ENCODE measurements at places on chromosomes 11 and 22.

- DNase-seq = no peak
Observed at GRCh38 chr11:124758355-124759265, 3.5 kb downstream of the ESAM start.

- DNase-seq = no peak
Observed at GRCh38 chr11:123434262-123434661, 4.2 kb downstream of the GRAMD1B start.

GRCh38 chr22:39936523-39937145, 23.6 kb upstream of the TMA7B start:
- DNase-seq = no peak

DNA sequence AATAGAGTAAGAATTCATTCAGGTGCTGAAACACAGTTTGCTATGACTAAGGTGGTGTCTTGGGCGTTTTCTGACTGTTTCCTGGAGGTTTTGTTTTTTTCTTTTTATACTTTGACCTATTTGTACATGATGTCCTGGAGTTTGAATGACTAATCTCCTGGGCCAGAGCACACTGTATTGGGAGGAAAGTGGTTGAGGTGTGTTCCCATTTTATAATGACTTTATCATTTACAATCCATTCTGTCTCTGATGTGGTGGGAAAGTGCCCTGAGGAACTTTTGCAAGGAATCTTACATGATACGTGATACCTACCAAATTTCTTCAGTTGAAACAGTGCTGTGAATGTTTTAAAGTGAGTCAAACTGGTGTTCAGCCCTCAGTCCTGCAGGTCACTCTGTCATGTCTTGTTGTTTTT, 80.8 kb downstream of the TNRC6B start:
- no peak for DNase-seq

DNA sequence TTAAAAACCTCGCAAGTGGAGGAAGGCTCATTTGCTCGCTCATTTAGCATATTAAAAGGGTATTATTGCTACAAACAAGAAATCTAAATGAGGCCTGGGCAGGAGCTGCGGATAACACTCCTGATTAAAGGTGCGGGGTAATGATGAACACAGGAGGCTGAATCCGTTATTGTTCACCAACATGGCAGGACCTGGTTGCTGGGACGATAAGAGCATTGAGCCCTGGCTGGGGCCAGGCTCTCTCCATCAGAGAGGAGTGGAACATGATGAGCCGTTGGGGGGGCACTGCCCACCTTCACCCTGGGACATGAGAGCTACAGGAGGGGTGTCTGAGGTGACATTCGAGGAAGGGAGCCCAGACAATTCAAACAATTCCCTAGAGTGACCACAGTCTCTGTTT, 211.7 kb downstream of the NXPE2 start:
- peak; percentile 20 for DNase-seq

DNA sequence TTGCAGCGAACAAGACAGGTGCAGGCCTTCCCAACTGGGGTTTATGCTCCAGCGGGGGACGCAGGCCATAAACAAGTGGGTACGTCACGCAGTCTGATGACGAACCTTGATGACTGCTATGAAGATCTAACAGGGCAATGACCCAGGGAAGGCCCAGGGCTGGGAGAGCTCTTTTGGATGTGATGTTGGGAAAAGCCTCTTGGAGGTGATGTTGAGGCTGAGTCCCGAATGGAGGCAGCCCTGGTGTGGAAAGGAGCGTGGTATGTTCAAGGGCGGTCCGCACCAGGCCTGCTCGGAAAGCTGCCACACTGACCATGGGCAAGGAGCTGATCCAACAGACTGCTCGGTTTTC, 5.8 kb downstream of the FADS2 start:
- DNase-seq = no peak

DNA sequence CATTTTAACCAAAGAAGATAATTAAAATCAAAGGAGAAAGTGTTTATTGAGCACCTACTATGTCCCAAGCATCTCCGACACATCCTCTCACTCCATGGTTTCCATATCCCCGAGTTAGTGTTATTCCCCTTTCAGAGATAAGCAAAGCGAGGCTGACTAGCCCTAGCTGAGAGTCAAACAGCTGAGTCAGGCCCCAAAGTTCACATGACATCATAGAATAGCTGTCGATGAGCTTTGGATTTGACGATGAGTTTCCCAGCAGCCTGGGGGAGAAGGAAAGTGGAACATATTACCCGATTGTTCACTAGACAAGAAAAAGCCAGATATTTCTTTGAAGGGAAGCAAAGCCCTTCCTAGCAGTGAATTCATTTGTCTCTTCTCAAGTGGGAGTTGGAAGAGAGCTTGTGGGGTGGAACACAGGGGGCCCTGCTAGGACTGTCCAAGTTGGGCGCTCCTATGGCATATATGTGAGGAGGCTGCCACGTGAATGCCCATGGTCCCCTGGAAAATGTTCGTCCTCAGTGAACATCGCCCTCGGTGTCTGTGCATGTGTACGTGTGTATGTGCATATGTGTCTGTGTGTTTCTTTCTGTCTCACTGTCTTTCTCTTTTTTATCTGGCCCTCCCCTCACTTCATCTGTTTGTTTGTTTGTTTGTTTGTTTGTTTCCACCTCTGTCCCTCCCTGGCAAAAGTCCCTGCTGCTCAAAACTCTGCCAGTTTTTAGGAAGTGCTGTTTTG, 493 bp upstream of the CYTH4 start:
- DNase-seq = no peak

GRCh38 chr11:122405547-122406341, 249.8 kb upstream of the UBASH3B start:
- DNase-seq = no peak

DNA sequence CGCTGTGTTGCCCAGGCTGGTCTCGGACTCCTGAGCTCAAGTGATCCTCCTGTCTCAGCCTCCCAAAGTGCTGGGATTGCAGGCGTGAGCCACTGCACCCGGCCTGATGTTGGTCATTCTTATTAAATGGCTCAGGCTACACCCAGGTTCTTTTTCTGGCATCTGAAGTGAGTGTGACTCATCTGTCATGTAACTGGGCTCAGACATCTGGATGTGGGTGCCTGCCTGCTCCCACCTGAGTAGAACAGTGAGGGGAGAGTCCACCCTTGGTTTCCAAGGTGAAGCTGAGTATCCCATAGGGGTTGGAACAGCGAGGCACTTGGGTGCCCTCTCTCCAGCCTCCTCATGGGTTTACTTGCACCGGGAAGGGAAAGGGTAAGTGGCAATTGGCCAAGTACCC, 36.7 kb upstream of the EIF3D start:
- DNase-seq = no peak

- no peak for DNase-seq
Observed at GRCh38 chr11:86230179-86230804, 14.3 kb upstream of the EED start.

GRCh38 chr11:30023074-30023473, 6.2 kb upstream of the KCNA4 start:
- DNase-seq = no peak

DNA sequence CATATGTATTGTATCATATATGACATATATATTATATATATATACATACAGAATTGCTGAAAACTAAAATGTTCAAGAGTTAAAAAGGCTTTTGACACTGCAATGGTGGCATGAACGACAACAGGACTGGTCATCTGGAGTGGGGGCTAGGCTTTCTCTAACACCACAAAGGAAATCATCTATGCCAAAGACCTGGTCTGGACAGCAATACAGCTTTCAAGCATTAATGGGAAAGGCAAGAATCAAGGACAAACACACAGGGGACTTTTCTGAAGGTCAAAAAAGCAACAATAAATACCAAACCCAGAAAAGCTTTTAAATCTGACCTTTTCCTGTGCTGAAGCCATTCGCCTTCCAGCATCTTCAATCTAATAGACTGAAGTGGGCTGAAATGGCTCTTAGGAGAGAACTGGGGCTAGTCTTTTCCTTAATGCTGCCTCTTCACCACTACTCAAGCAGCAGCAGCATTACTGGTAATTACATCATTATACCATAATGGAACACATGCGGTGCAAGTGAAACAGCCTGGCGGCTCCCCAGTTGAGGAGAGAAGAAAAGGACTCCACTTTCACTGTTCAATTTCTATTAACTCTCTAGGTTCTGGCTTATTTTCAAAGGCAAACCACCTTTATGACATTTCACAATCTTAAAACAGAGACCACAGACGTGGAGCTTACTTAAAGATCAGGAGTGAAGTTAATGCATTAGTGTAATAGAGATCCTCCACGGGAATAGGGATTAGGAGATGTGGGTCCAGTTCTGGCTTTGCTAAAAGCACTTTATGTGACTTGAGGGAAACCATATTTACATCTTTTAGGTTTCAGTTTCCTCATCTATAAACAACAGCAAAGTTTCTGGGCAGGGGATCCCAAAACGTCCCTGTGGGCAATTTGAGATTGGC, 63.0 kb downstream of the GAB2 start:
- DNase-seq = no peak

- no peak for DNase-seq
Observed at GRCh38 chr11:57868491-57868890, 106.9 kb downstream of the CTNND1 start.

GRCh38 chr11:27076121-27076589, 35.5 kb downstream of the BBOX1 start:
- DNase-seq = no peak

- DNase-seq = no peak
Observed at GRCh38 chr22:49763696-49764095, 64.0 kb downstream of the BRD1 start.

GRCh38 chr11:69414773-69415187, 66.7 kb upstream of the LINC01488 start:
- DNase-seq = no peak

- no peak for DNase-seq
Observed at GRCh38 chr11:120089036-120090001, 48.6 kb downstream of the TRIM29 start.

- no peak for DNase-seq
Observed at GRCh38 chr11:95495706-95496105, 264.7 kb upstream of the SESN3 start.

DNA sequence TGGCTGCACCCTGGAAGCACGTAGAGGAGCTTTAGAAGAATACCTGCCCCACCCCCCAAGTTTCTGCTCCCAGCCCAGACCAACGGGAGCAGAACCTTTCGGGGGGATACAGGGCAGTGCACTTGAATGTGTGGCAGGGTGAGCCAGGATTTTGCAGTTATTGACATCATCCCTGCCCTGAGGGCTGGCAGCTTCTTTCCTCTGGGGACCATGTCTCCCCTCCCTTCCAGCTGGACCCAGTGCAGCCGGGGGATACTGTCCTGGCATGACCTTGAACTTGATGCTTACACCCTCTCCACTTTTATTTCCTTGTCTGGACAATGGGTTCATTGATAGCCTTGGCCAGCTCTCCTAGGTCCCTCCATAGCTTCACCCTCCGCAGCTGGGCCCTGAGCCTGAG, 4.1 kb upstream of the CABP7 start:
- no peak for DNase-seq

- no peak for DNase-seq
Observed at GRCh38 chr11:70498171-70498571, 99.8 kb downstream of the CTTN start.

- no peak for DNase-seq
Observed at GRCh38 chr11:37203006-37203405, 605.0 kb upstream of the RAG2 start.

DNA sequence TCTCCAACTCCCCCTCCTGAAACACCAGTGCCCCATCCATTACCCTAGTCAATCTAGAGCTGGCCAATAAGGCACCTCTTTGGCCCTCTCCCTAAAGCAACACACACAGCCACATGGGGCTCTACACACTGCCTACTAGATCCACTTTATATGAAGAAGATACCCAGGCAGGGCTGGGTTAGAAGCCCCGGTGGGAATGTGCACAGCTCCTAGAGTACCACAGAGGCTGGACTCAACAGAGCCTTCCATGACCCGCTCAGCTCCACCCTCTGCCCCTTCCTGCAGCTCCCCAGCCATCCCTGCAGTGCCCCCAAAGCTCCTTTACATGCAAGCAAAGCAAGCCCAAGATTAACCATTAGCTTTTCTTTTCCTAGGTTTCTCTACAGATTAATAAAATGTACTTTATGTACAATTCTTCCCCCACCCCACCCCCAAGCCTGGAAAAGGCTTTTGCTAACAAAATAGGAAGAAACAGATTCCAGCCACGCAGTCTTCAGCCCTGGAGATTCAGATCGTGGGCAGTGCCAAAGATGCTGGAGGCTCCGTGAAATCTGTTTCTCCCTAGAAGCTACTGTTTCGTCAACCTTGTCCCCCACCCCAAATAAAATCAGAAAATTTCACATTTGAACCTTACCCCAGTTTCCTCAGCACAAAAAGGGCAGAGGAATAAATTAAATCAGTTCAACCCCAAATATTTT, 51.8 kb downstream of the IGSF9B start:
- no peak for DNase-seq

GRCh38 chr22:49657275-49657973, 170.2 kb downstream of the BRD1 start:
- no peak for DNase-seq

DNA sequence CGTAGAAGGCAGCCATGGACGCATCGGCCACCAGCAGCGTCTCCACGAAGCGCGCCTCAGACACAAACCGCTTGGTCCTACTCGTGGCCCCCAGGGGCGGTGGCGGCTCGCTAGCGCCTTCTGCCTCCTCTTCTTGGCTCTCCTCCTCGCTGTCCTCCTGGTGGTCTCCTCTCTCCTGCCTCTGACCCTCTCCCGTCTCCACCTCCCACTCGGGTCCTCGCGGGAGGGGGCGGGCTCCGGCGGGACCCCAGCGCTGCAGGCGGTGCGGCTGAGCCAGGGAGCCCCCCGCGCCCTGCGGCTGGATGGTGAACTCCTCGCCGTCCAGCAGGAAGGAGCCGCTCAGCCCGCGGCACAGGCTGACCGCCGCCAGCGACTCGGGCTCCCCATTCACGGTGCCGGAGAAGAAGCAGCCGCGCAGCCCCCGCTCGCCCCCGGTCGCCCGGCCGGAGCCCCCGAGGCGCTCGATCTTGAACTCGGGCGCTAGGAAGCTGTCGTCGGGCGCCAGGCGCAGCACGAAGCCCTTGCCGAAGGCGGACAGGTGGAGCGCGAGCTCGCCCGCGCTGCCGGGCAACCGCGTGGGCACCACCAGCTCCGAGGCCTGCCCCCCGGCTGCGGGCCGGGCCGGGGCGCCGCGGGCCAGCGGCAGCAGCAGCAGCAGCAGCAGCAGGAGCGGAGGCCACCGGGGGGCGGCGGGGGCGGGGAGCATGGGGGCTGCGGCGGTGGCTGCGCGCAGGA, 661 bp downstream of the ADAMTS8 start:
- no peak for DNase-seq

GRCh38 chr22:35559354-35560005, 18.8 kb downstream of the RASD2 start:
- no peak for DNase-seq

- DNase-seq = no peak
Observed at GRCh38 chr11:133388975-133389568, 143.2 kb downstream of the OPCML start.
